ENCODE measurements at places on chromosomes 3 and 15.

DNA sequence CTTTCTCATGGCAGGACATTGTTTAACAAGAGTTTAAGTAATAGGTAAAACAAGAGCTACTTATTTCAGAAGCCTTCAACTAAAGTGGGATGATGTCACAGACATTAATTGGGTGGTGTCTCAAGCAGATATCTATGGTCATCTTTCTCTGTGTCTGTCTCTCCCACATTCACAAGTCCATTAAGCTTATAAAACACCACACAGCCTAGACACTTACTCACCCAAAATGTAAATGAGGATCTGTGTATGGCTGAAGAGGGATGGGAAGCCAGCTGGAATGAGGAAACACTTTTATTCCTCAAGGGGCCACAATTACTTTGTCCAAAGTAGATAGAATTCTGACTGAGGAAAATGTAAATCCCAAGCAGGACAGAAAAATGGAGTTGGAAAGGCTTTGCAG, 183.8 kb downstream of the THRB start:
- DNase-seq: no peak

DNA sequence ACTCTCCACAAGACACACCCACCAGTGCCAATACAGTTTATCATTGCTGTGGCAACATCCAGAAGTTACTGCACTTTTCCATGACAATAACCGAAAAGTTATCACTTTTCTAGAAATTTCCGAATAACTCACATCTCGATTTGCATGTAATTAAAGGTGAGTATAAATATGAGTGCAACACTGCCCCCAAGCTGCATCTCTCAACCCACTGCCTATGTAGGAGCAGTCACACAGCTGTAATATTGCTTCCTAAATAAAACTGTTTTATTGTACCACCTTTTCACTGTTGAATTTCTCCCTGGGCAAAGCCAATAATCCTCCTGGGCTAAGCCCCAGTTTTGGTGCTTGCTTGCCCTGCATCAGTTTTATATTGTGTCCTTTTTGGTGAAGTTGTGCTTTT, 601.0 kb upstream of the EPHA6 start:
- DNase-seq: no peak

DNA sequence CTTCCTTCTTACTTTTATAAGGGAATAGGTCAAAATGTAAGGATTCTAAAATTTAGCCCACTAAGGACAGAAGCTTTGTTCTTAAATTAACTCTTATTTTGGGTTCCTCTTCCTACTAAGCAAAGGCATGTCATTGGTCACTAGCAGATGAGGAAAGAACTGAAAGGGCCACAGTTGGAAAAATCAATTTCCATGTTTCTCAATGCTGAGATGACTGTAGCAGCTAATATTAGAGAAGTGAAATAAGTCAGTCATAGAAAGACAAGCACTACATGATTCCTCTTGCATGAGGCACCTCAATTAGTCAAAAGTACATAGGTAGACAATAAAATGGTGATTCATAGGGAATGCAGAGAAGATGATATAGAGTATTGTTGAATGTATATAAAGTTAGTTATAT, 353.7 kb downstream of the RSL24D1 start:
- no peak for DNase-seq

- DNase-seq: no peak
These were observed 36.5 kb downstream of the OXNAD1 start for GRCh38 chr3:16301507-16301906.

- DNase-seq: no peak
These were observed 130.4 kb upstream of the CRBN start for GRCh38 chr3:3309887-3310286.

- DNase-seq: no peak
These were observed 7.3 kb upstream of the CYP11A1 start for GRCh38 chr15:74374648-74375302.

DNA sequence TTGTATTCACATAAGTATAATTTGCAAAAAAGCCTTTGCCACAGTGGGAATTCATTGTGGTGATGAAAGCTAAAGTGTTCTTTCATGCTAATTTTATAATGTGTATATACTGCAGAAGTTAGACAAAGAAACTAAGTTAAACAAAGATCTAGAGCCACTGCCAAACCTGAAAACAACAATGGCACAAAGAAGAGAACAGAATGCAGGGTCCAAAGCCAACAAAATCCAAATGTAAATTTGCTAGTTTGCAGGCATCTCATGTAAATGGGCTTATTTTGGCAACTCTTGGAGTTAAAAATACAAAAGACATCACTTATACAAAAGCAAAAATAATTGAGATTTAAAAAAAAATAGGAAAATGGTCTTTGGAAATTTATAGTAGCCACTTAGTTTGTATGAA, 123.0 kb downstream of the TCF12 start:
- DNase-seq: no peak

DNA sequence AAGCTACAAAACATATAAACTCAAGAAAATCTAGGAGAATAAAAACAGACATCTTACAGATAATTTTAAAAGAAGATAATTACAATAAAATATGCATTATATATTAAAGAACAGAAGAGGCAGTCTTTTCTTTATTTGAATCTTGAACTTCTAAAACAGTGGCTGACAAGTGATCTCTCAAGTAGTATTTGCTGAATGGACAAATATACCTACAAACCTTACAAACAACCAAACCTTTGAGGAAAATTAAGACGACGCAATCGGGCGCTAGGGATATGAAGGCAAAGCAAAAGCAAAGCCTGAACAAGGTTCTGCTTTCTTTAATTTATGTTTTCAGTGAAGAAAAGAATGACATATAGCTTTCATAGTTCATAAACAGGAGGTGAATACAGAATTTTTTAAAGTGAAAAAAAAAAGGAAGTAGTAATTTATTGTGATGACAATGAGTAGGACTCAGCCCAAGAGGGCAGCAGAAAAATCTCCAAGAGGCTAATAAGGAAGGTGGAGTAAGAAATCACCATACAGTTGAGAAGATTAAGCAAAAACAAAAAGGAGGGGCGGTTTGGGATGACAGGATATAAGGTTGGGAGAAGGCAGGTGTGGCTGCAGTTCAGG, 347.8 kb downstream of the TBC1D5 start:
- DNase-seq: no peak

DNA sequence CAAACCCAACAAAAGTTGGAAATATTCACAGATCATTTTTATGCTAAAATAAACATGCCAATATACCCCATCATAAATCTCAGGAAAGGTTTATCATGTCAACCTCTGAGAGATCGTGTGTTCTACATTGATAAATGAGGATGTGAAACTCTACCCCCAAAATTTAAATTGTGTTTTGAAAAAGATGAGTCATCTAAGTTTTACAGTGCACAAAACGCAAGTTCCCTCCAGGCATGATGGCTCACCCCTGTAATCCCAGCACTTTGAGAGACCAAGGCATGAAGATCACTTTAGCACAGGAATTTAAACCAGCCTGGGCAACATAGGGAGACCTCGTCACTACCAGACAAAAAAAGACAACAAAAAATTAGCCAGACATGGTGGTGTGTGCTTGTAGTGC, 1487.0 kb upstream of the GBE1 start:
- no peak for DNase-seq

DNA sequence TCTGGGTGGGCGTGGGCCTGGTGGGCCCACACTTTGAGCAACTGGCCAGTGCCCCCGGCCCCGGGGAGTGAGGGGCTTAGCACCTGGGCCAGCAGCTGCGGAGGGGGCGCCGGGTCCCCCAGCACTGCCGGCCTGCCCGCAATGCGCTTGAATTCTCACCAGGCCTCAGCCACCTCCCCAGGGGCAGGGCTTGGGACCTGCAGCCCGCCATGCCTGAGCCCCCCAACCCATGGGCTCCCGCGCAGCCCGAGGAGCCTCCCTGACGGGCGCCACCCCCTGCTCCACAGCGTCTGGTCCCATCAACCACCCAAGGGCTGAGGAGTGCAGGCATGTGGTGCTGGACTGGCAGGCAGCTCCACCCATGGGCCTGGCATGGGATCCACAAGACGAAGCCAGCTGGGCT, 484.3 kb downstream of the UNC13C start:
- DNase-seq: no peak

DNA sequence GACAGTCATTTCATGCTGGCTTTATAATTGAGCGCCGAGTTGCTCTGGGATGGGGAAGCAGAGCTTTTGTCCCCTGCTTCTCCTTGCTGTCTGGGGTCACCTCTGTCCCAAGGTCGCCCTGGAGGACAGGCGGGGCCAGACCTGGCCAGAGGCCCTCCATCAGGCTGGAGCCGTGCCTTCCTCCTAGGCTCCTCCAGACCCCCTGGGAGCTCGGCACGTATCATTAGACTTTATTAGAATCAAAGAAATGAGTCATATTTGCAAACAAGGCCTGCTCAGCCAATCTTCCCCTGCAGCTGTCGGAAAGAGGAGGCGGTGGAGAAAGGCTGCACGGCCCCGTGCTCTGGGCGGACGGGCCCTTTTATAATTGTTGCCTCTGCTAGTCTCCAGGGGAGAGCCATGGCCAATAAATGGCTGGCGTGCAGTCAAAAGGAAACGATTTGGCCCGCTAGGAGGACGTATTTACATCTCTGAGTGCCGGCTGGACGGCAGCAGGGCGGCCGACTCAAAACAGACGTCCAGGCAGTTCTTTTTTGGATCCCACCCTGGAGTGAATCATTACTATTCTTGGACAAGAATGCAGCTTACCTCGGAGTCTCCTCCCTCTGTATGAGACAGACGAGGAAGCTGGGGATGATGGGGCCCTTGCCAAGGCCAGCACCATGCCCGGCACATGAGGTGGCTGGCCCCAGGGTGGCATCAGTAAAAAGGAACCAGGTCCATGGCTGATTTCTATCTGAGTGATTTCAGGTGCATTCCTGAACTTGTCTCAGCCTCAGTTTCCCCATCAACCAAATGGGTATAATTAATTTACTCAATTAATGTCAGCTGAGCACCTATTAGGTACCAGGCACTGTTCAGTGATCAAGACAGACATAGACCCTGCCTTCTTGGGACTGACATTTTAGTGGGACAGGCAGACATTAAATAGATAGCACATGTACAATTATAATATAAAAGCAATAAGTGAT, 50.6 kb downstream of the SLC6A6 start:
- DNase-seq: peak; percentile 92

GRCh38 chr15:57591822-57592367, at the start of gene MYZAP:
Gene MYZAP, plus strand, starts transcription at chr15:57591904. Its CDS starts 131 bp downstream, at chr15:57592035.
- DNase-seq: peak; percentile 77

- DNase-seq: no peak
These were observed 5.7 kb upstream of the CSPG4 start for GRCh38 chr15:75718328-75718727.

- no peak for DNase-seq
These were observed 13.7 kb upstream of the GRIP2 start for GRCh38 chr3:14553871-14554270.

- no peak for DNase-seq
These were observed 10.9 kb downstream of the GPR87 start for GRCh38 chr3:151305775-151306151.

DNA sequence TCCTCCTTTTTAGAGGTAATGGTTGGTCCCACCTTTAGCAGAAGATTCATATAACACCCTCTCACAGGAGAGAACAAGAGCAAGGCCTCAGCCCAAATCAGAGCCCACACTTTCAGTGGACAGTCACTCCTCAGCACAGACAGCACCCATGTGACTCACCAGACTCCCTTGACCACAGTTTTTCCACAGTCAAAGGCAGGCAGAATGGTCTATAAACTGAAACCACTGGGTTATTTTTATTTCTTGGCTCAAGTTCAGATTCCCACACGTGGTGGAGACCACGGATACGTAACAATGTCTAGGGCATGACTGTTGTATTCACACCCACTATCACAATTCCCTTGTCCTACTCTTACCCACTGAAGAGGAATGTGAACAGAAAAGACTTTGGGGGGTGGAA, 237.8 kb upstream of the UBE2E1 start:
- DNase-seq: no peak

- no peak for DNase-seq
These were observed 1.4 kb downstream of the CYFIP1 start for GRCh38 chr15:22978691-22979237.

DNA sequence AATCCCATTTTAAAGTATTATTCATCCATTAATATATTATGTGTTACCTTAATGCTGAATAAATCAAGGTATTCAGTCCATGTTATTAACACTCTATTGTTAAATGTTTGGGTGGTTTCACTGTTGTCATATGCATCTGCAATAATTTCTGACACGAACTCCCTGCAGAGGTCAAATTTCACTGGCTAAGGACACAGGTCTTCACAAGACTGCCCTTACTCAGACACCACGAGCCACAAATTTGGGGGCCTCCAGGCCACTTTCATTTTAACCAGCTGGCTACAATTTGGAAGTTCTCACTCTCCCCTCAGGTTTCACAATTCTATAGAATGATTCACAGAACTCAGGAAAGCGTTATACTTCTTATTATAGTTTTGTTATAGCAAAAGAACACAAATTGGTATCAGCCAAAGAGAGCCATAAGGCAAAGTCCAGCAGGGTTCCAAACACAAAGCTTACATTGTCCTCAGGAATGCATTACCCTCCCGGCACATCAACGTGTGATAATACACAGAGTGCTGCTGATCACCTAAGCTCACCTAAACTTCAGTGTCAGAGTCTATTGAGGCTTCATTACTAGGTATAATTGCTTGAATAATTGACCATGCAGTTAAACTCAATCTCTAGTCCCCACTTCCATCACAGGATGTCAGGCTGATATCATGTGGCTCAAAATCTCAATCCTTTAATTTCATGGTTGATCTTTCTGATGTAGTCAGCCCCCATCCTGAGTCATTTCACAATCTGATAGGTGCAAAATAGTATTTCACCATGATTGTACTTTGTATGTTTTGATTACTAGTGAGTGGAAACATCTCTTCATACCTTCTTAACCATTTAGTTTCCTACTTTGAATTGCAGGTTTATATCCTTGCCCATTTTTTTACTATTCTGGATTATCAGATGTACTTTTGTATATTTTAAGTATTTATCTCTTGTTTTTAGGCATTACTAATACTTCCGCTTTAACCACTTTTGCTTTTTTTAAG, 441.4 kb upstream of the AGTR1 start:
- DNase-seq: no peak

All from Right ventricle myocardium inferior (tissue), 1 donor.